ENCODE measurements at places on chromosomes 12 and 14.
A peak's percentile ranks its signal among the peaks of the same experiment; 100 is the strongest.

- DNase-seq, result peak; percentile 73
These were observed 18.6 kb upstream of the EIF5 start for GRCh38 chr14:103315351-103315911.

- no peak for DNase-seq
These were observed 71.5 kb upstream of the MDM1 start for GRCh38 chr12:68403711-68404110.

DNA sequence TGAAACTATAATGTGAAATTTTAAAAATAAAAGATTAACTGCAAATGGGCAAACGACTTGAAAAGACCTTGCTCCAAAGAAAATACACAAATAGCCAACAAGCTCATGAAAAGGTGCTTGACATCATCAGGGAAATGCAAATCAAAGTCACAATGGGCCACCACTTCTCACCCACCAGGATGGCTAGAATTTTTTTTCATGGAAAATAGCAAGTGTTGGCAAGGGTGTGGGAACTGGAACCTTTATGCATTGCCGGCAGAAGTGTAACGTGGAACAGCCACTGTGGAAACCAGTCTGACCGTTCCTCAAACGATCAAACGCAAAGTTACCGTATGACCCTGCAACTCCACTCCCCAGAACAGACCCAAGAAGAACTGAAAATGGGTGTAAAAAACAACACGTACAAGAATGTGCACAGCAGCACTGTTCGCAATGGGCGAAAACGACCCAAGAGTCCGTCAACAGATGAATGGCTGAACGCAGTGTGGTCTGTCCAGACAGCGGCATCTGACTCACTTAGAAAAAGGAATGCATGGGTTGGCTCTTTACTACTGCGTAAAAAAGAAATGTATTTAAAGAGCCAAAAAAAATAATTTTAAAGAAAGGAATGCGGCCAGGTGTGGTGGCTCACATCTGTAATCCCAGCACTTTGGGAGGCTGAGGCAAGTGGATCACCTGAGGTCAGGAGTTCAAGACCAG is 40.2 kb downstream of the SCARB1 start:
- peak; percentile 1 for DNase-seq

GRCh38 chr14:29926701-29927375 is 809 bp downstream of the PRKD1 start:
- peak; percentile 88 for DNase-seq

DNA sequence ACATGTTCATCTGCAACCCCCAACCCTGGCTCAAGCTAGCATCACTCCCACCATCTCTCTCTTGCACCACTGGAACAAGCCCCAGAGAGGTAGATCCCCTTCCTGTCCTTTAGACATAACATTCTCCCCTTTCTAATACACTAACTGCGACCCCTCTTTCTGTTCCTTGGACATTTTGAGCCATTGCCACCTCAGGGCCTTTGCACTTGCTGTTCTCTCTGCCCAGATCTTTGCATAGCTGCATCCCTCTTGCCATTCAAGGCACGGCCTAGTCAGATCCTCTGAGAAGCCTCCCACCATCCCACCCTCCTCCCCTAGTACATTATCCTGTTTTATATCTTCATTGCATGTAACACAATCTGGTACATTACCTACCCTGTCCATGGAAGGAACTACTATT is 16.5 kb downstream of the FOXN3 start:
- DNase-seq, result no peak

DNA sequence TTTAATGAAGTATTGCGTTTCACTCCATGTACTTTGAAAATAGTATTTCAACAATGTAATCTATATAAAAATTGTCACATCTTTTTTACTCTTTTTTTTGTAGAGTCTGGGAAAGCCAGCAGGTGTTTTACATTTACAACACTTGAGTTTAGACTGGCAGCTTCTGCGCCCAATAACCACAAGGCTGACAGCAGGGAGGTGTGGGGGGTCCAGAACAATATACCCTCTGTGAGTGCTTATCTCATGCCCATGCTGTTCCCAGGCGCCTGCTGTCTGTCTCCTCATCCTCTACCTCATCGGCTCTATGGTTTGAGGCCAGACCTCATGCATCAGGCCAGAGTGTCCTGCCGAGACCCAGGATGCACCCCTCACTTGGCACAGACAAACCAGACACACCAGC is 24.9 kb downstream of the FBRSL1 start:
- DNase-seq, result no peak

- DNase-seq, result no peak
These were observed at the start of gene CLEC2B for GRCh38 chr12:9869307-9870161. TSS of gene CLEC2B (minus strand) at chr12:9869354.

DNA sequence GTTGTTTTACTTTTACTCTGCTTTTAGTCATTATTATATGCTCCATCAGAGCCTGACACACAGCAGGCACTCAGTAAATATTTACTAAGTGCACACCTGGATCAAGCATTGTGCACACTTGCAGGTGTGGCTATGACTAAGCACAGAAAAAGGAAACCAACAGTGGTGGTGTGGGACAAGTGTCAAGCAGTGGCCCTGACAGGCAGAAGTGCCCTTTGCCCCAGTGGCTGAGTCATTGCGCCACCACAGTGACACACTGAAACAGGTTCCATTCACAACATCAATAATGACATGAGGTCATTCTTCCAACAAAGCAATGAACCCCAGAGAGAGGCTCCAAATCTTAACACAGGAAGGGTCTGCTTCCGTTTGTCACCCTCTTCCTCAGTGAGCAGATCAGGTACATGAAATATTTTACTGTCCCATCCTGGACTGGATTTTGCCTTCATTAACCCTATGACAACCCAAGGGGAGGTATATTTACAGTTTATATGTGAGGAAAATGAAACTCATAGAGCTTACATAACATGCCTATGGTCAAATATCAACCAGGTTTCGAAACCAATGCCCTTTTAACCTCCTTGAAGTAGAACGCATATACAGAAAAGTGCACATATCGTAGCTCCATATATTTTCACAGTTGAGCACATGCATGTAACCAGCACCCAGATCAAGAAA is 82.6 kb upstream of the GTF2A1 start:
- DNase-seq, result no peak

GRCh38 chr14:29654901-29655550 is 272.6 kb downstream of the PRKD1 start:
- no peak for DNase-seq

DNA sequence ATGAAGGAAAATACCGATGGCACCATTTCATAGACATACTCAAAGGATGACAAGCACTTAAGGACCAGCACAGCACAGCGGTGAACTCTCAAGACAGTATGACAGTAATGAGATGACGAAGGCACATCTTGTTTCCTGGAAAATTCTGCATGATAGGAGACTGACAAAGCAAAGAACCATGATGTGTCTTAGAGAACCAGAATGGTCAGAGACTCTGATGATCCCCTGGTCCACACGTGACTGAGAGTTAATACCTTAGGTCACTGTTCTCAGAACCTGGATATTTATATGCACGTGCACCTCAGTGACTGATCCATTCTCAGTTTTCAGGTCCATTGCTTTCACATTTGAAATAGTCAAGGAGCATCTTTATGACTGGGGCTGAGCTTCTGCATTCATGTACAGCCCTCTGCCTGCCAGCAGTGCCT is 35.3 kb downstream of the PROX2 start:
- DNase-seq, result no peak

GRCh38 chr12:120117961-120118320 is 1.4 kb upstream of the RAB35 start:
- DNase-seq, result no peak

GRCh38 chr12:106248846-106249371 is 1.1 kb upstream of the CKAP4 start:
- DNase-seq, result peak; percentile 33

DNA sequence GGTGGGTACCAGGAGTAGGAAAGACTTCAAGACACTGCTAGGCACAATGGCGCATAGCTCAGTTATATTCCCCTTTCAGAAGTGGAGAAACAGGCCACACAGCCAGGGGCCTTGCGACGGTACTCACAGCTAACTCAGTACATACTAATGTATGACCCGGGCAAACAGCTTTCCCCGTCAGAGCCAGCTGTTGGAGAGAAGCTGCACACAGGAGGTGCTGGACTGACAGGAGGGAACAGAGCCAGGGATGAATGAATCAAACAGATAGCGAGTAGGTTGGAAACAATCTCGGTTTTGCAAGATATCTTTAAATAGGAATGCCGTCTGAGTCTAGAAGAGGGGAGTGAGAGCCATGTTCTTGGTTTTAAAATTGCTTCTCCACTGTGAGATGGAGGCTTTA is 45.5 kb downstream of the PRIMA1 start:
- peak; percentile 59 for DNase-seq

DNA sequence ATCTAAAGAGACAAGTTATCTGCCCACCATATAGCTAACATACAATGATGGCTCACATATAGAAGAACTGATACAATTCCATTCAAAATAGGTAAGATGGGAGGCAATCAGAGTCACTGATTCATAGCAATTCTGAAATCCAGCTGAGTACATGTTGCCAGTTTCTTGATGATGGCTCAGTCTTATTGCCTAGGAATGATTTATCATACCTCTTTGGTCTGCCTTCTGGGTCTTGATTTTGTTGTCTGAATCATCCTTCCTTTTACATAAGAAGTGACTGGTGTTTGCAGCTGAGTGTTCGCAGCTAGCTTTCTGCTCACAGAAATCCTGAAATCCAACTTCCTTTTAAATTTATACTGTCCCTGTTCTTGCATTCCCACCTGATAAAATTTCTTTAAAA is 463.2 kb upstream of the MGAT4C start:
- no peak for DNase-seq

GRCh38 chr14:79044894-79045624 is 874.9 kb downstream of the NRXN3 start:
- DNase-seq, result no peak

- no peak for DNase-seq
These were observed 79.3 kb upstream of the FZD10 start for GRCh38 chr12:130083002-130083401.

DNA sequence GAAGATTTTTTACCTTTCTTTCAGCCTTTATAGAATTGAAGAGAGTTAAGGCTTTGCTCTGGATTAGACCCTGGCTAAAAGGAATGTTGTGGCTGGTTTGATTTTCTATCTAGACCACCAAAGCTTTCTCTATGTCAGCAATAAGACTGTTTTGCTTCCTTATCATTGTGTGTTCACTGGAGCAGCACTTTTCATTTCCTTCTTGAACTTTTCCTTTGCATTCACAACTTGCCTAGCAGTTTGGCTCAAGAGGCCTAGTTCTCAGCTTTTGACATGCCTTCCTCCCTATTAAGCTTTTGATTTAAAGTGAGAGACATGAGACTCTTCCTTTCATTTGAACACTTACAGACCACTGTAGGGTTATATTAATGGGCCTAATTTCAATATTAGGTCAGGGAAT is 64.1 kb upstream of the USP15 start:
- no peak for DNase-seq

GRCh38 chr12:105330931-105331804 is 677 bp downstream of the C12orf75 start:
- peak; percentile 27 for DNase-seq

DNA sequence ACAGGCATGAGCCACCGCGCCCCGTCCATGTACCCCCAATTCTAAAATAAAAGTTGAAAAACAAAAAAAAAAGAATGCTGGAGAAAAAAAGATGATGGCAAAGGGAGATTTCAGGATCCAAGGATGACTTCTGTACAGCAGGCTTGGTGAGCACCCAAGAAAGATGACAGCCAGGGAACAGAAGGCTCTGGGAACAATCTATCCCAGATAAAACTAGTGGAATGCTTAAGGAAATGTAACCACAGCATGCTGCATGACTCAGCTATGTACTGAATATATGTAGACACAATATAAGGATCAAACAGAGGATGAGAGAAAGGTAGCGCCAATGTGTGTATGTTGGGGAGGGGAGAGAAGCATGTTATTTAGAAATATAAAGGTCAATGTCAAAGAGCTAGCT is 123.7 kb upstream of the TMTC1 start:
- DNase-seq, result no peak

- DNase-seq, result no peak
These were observed 65.5 kb upstream of the NRXN3 start for GRCh38 chr14:78104655-78105054.

GRCh38 chr12:99498756-99499155 is 148.8 kb upstream of the GARIN6 start:
- DNase-seq, result no peak

DNA sequence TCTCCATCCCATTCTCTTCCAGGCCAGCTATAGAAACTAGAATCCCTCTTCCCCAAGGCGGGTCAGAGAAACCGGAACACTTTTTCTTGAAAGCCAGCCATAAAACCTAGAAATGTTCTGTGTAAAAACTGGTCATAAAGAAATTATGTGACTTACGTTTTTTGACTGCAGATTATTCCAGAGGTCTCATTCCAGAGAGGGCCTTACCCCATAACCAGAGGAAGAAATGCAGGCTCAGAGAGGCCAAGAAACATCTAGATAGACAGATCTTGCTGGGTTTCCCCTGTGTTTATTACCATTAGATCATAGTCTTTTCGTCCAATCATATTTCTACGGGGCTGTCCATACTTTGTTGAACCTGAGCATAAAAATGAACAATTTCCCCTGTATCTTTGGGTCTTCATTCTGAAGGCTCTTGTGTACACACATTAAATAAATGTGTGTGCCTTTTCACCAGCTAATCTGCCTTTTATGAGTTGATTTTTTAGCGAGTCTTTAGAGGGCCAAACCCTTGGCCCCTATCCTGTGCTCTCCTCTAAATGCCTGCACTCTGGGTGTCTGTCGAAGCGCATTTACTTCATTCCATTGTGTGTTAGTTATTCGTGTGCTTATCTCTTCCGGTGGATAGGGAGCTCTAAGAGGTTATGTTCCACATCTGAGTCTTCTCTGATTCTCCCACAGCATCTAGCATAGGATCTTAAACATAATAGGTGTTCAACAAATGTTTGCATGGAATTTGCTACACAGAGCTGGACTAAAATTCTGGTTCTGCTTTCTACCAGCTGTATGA is 163.0 kb downstream of the ADCK1 start:
- DNase-seq, result no peak

GRCh38 chr14:35292770-35293561 is 784 bp downstream of the PSMA6 start:
- DNase-seq, result no peak

- no peak for DNase-seq
These were observed 341.0 kb upstream of the FKBP4 start for GRCh38 chr12:2453761-2454090.

DNA sequence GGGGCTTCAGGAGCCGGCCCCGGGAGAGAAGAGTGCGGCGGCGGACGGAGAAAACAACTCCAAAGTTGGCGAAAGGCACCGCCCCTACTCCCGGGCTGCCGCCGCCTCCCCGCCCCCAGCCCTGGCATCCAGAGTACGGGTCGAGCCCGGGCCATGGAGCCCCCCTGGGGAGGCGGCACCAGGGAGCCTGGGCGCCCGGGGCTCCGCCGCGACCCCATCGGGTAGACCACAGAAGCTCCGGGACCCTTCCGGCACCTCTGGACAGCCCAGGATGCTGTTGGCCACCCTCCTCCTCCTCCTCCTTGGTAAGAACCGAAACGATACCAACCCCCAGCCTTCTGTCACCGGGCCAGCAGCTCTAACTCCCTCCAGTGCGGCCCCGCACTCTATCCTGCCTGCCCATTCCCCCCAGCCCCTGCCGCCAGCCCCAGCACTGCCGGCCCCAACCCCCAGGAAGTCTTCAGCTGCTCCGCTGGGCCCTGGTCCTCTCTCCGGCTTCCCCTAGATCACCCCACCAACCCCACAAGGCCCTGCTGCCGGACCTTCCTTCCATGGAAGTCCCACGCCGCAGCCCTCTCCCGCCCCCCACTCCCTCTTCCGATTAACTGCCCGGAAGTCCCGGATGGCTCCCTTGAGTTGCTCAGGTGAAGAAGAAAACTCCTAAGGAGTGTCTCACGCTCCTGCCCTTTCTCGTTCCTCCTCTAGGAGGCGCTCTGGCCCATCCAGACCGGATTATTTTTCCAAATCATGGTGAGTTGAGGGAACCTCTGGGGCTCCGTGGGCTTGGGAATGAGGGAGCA is 693 bp downstream of the LRP10 start:
- peak; percentile 91 for DNase-seq

- no peak for DNase-seq
These were observed 326.7 kb upstream of the TMPO start for GRCh38 chr12:98188650-98189077.
